ENCODE measurements at places on chromosomes 3 and 15. TPM values are rescaled to one million over a fixed set of nuclear protein-coding genes. Genes with fewer than 3 reads are reported as not detected.

The TMCO5A gene
- polyA plus RNA-seq = not detected

The DAZL gene
- polyA plus RNA-seq = not detected

The COL6A5 gene
- 0.15 TPM for polyA plus RNA-seq

The SLITRK3 gene
- polyA plus RNA-seq = 0.14 TPM

The CADPS gene
- polyA plus RNA-seq = 0.09 TPM

The CD200R1 gene
- polyA plus RNA-seq = 1.5 TPM

The CFAP100 gene
- not detected for polyA plus RNA-seq

The SAMD7 gene
- polyA plus RNA-seq = not detected

The STRA6 gene
- polyA plus RNA-seq = 0.79 TPM

The SERPINI2 gene
- 0.71 TPM for polyA plus RNA-seq

The ADIPOQ gene
- polyA plus RNA-seq = 0.04 TPM

The ULK3 gene
- 68.8 TPM for polyA plus RNA-seq

The MOBP gene
- not detected for polyA plus RNA-seq

The GMNC gene
- polyA plus RNA-seq = not detected

The TGM5 gene
- polyA plus RNA-seq = 12.9 TPM

The ST8SIA2 gene
- 0.02 TPM for polyA plus RNA-seq

The SLC12A1 gene
- polyA plus RNA-seq = not detected

The PARP9 gene
- 17.1 TPM for polyA plus RNA-seq

The RUVBL1 gene
- 7.5 TPM for polyA plus RNA-seq

The GOLGA8H gene
- 0.22 TPM for polyA plus RNA-seq

The TMEM158 gene
- 1.7 TPM for polyA plus RNA-seq

The THOC7 gene
- 223 TPM for polyA plus RNA-seq

The CDCP1 gene
- 24.3 TPM for polyA plus RNA-seq

The RARRES1 gene
- polyA plus RNA-seq = 3.0 TPM

The SERINC4 gene
- 0.18 TPM for polyA plus RNA-seq

The ALDH1L1 gene
- 5.0 TPM for polyA plus RNA-seq

The ADCY5 gene
- polyA plus RNA-seq = 4.4 TPM

The NTRK3 gene
- polyA plus RNA-seq = 0.77 TPM

The CACNA2D2 gene
- 0.28 TPM for polyA plus RNA-seq

The GOLGA8T gene
- not detected for polyA plus RNA-seq

The GOLGA6D gene
- polyA plus RNA-seq = not detected

The PIGB gene
- polyA plus RNA-seq = 14.2 TPM

The GABRR3 gene
- polyA plus RNA-seq = not detected

The TMEM207 gene
- polyA plus RNA-seq = not detected

The SEMA3F gene
- polyA plus RNA-seq = 79.6 TPM

The RNU5B-1 gene
- not detected for polyA plus RNA-seq

The PRTG gene
- 0.10 TPM for polyA plus RNA-seq

The P2RY1 gene
- polyA plus RNA-seq = 7.0 TPM

The CDHR4 gene
- 0.04 TPM for polyA plus RNA-seq

The FSTL1 gene
- polyA plus RNA-seq = 10.7 TPM

The BFSP2 gene
- polyA plus RNA-seq = not detected

The DUOX2 gene
- polyA plus RNA-seq = 15.8 TPM

The PRSS50 gene
- 0.06 TPM for polyA plus RNA-seq

The IGSF10 gene
- 0.74 TPM for polyA plus RNA-seq

The RBP2 gene
- polyA plus RNA-seq = 0.13 TPM

The MORC1 gene
- polyA plus RNA-seq = not detected

The CLDN1 gene
- 28.8 TPM for polyA plus RNA-seq

The SLC38A3 gene
- 0.08 TPM for polyA plus RNA-seq

The PRR20G gene
- not detected for polyA plus RNA-seq
